ENCODE measurements at places on chromosomes 3 and 15.

- no peak for DNase-seq
Observed at GRCh38 chr3:191919491-191920026, 458.6 kb downstream of the PYDC2 start.

- no peak for DNase-seq
Observed at GRCh38 chr3:129890891-129891290, 2.6 kb downstream of the TMCC1 start.

DNA sequence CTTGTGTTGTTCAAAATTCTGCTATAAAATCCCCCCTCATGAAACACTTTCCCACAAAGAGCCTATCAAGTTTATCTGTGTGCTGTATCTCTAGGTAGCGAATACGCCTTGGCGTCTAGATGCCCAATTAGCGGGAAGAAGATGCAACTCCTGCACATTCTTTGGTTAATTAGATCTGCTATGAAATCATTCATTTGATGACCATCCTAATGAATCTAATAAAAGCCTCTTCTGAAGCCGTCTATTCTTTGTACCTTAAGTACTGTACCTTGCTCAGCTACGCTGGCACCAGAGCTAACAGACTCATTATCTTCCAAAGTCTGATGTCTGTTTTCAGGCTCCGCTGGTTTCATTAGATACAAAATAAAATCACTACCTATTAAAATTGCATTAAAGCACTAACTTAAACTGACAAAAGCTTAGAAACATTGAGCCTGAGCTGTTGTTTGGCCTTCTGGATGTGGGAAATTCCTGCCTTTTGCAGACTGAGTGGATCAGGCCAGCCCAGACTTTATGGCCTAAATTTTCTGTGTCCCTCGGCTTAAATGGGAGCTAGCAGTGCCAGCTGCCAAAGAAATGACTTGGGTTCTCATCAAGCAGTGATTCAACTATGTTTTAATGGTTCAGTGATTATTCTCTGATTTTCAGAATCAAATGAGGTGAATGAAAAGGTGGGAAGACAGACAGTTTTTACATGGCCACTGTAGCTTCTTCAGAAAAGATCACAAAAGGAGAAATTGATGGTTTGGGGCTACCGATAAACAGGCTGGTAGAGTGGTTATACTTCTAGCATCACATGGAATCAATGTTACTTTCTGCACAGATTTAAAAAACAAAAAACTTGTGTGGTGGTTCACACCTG lies 28.4 kb upstream of the CHST2 start:
- no peak for DNase-seq

DNA sequence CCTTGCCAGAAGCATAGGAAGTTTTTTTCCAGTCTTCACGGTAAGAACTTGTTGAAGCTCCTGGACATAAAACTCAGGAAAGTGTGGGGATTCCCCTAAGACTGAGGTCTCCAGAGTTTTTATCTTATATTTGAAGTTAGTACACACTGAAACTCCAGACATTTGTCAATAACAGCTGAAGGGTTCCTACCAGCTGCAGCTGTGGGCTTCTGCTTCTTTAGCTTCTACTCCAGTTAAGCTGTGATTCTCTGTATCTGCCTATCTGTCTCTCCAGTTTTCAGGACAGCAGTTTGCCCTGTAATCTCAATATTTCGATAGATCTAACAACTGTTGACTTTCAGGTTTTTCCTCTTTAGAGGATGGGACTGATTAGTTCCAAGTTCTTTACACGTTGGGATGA lies 966.0 kb upstream of the SEMA6D start:
- no peak for DNase-seq

- DNase-seq: no peak
Observed at GRCh38 chr15:62545467-62546227, 380.6 kb upstream of the C2CD4B start.

DNA sequence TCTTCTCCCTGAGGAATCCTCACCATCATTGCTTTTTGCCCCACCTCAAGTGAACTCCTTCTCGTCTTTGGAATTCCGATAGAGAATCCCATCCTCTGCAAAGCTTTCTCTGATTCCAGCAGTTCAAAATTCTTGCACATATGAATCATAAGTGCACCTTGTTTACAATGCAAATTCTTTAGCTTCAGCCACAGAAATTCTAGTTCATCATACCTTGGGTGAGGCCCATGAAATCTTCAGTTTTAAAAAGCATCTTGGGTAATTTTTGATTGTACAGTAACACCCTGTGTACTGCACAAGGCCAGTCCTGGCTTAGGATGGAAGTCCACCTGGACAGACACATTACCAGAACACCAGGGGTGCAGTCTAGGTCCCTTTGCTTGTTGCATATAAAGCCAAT lies 30.8 kb downstream of the MDFIC2 start:
- no peak for DNase-seq

- DNase-seq: no peak
Observed at GRCh38 chr3:194741916-194742315, 56.2 kb downstream of the FAM43A start.

GRCh38 chr3:50665081-50665840 lies 9.5 kb upstream of the DOCK3 start:
- no peak for DNase-seq

GRCh38 chr3:45870099-45870498 lies 16.2 kb upstream of the CCR9 start:
- DNase-seq: no peak
